DMS 273 treated with DMSO at 0.1 percent for 48 hours (cell line): ENCODE measurements at places on chromosomes 3 and 15.

DNA sequence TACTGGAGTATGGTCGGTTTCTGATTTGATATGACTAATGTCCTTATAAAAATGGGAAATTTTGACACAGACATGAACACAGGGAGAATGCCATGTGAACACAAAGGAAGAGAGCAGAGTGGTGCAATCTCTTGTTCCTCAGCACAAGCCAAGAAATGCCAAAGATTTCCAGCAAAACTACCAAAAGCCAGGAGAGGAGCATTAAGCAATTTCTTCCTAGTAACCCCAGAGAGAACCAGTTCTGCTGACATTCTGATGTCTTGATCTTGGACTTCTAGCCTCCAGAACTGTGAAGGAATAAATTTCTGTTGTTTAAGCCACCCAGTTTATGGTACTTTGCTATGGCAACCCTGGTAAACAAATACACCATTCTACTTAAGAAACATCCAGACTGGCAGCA lies 227.8 kb upstream of the MRPL3 start:
- no peak for DNase-seq

DNA sequence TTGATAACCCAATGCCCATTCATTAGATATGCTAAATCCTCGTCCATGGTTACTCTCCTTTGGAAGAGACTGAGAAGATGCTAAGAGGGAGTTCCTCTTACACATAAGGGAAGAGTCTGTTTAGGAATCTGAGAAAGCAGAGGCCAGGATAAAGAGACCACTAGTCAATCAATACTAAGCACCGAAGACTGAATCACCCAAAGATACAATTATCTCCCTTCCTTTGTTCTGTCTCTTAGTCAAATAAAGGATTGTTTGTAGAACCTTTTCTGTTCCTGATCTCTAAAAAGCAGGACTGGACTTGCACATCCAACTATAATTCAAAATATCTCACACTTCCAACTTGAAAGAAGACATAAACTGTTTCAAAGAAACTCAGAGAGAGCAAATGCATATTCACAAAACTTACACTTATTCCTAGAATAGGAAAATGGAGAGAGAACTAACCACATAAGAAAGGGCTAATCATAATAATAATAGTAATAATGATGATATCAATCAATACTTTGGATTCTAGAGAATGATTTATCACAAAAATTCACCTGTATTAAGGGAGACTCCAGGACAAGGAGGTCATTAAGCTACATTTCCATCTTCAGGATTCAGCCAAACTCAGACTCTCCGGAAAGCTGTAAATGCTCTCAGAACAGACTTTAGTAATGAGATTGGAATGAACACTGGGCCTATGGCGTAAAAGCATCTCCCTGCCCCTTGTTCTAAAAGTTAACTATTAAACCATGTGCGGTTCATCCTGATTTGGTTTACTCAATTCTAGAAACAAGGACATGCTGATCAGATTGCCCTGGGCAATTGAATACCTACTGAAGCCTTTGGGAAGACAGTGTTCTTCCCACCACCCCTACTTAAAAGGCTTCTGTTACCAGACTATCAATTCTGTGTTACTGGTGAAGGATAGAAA lies 401.5 kb downstream of the ZBTB20 start:
- no peak for DNase-seq

- no peak for DNase-seq
These were observed 13.2 kb downstream of the PLA2G4D start for GRCh38 chr15:42080919-42081830.

GRCh38 chr3:78926523-78926922 lies 841.3 kb downstream of the ROBO1 start:
- no peak for DNase-seq

DNA sequence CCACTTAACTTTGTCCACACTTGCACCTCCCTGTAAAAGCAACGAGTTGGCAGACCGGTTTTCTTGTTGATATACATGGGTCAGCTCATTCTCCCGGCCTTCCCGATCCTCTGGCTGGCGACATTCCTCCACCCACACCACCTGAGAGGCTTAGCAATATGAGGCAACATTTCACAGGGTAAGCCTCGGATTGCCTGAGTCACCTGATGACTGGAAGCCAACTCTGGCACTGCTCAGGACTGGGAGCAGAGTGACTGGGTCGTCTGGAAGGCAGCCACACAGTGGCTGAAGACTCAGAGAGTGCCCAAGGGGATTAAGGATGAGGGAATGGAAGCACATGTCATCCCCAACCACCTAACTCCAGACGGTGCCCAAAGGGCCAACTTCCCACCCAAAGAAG lies 9.8 kb downstream of the HOMER2 start:
- DNase-seq: no peak

DNA sequence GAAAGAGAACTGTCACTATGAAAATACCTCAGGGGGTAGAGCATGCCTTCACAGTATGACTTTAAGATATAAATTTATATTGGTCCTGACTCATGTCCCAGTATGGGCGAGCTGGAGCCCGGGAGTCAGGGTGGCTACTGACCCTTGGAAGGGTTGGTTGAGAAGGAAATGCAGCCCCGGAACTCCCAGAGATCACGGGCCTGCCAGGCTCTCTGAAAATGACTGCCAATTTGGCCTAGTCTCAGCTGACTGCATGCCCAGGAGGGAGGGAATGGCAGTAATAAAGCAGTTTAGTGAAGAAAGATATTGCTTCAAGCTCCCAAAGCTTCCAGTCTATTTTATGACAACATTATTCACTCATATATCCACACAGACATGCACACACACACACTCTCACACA lies 299.0 kb downstream of the NR2F2 start:
- no peak for DNase-seq

DNA sequence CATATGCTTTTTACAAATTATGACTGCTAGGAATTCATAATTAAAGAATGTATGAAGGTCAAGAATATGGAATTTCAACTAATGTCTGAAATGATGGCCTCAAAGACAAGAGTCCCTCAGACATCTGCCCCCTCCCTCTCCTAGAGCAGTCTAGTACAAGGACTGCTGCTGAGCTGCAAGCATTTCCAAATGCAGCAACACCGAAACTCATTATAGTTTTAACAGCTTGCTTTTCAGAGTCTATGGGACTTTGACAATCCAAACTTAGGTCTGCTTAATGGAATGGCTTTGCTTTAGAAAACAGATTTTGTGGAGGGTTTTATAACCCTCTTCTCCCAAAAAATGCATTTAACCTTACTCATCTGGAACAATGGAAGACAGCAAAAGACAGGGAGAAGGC lies 115.4 kb downstream of the WDR76 start:
- no peak for DNase-seq

DNA sequence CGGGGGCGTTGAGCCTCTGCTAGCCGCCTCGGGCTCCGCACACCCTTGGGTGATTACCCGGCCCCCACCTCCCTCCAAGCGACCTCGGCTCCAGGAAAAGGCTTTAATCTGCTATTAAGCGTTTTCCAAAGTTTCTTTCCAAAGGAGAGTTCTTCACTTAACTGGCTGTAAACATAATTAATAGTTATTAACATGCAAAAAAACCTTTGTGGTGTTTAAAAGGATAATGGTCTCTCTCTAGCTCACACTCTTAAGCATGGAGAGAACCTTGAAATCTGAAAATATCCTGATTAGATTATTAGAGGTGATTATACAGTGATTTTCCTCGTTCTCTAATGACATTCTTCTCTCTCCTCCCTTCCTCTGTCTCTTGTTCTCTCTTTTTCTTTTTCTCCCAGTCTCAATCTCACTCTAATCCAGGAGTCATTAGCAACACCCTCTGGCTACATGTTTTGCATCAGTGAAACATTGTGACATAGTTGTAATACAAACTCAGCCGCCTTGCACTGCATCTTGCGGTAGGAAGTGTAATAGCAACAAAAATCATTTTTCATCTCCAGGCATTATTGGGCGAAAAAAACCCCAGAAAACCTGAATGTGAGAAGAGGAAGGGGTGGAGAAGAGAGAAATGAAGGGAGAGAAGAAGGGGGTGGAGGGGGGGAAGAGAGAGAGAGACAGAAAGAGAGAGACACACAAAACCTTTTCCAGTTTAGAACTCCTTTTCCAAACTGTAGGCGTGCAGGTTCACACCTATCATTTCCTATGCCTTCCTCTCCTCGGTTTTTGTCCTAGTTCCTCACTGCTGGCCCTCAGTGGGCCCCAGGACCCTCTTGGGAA lies 24.4 kb downstream of the NR2F2 start:
- DNase-seq: no peak

DNA sequence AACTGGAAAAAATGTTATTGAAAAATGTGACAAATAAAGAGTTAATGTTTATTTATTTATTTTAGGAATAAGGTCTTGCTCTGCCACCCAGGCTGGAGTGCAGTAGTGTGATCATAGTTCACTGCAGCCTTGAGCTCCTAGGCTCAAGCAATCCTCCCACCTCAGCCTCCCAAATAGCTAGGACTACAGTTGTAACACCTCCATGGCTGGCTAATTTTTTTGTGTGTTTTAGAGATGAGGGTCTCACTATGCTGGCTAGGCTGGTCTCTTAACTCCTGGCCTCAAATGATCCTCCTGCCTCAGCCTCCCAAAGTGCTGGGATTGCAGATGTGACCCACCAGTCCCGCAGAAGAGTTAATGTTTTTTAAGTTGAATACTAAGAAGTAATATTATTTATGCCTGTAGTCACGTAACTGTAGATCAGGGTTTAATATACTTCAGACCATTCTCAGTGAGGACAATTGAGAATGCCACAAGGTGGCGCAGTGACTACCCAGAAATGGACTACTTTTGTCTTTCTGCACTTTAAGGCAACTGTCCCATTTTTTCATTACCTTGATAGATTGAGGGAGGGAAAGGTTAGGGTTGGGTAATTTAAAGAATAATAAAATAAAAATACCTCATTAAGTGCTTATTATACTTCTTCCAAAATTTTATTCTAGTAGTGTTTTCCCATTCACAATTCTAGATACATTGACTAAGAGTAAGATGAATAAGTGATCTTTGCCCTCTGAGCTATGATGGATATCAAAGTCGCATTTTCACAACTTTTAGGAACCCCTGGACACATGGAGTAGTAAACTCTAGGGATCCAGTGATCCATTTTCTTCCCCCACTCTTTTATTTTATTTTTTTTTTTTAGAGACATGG lies 6.0 kb downstream of the MUC13 start:
- peak; percentile 47 for DNase-seq

- DNase-seq: no peak
These were observed 187.9 kb downstream of the CNTN3 start for GRCh38 chr3:74426571-74426970.

- DNase-seq: no peak
These were observed 82.6 kb upstream of the CNTN6 start for GRCh38 chr3:1010228-1010627.

GRCh38 chr15:48946074-48946839 lies 17.5 kb downstream of the SHC4 start:
- DNase-seq: no peak

GRCh38 chr3:146605106-146605505 lies at the start of gene PLSCR5:
PLSCR5 (minus strand) TSS chr3:146605346; CDS start chr3:146605212, 134 bp downstream.
- DNase-seq: no peak

DNA sequence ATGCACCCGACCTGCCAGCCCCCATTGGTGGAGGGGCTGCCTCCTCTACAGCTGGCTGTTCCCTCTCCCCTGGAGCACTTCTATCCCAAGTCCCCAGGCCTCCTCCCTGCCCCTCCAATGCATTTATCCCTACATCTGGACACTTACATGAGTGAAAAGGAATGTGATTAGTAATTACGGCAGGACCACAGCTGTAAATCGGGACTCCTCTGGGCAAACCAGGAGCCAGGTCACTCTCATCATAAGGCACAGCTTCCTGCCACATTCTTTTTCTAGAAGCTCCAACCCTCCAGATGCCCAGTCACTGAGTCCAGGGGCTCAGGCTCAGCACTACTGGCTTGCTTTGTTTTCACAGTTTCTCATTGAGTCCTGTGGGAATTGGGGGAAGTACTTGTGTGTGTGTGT lies 54.3 kb downstream of the IL20RB start:
- no peak for DNase-seq

DNA sequence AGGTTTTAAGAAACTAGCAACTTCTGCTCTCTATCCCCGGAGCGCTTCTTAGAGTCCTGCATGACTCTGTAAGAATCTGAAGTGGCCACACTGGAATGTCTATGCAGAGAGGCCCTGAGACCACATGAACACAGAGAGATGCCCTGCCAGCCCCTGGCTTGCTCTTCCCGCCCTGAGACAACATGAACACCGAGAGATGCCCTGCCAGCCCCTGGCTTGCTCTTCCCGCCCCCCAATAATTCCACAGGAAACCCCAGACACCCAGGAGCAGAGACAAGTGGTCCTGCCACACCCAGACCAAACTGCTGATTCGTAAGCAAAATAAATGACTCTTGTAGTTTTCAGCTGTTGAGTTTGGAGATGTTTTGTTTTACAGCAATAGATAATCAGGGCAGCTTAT lies 166.1 kb downstream of the OSBPL10 start:
- no peak for DNase-seq

- DNase-seq: no peak
These were observed 110.3 kb downstream of the FRMD5 start for GRCh38 chr15:44084770-44085169.

DNA sequence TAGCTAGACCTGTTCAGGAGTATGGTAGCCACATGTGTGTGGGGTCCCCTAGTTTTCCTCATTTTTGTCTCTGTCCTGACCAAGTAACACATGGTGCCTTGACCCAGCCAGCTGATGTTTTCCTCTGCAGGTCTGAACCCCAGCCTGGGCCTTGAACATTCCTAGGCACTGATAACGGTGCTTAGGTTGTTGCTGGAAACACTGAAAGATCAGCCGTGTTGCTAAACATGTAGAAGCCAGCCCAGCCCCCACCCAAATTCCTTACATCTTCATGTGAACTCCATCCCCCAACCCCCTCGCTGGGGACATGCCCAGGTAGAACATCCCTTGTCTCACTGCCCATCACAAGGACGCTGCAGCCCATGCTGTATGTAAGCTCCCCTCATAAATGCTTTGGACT lies 18.7 kb downstream of the RTP3 start:
- DNase-seq: no peak

GRCh38 chr3:45593708-45594601 lies 596 bp upstream of the LIMD1 start:
- DNase-seq: no peak
